ENCODE measurements at places on chromosomes 4 and X.

DNA sequence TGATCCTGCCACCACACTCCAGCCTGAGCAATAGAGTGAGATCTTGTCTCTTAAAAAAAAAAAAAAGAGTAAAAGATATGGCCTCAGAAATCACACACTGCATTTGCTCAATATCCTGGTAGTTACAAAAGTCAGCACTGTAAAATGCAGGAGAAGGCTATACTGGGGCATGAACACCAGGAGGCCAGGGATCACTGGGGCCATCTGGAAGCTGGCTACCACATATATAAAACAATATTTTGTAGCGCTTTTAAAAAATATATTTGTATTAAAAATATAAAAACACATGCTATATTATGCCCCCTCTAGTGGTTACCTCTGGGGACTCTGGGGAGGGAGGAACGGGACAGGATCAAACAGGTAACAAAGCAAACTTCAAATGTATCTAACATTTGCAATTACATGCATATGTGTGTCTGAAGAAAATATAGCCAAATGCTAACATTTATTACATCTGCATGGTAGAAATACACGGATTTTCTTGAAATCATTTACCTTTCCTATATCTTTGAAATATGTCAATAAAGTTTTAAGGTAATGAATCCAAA, 4.0 kb downstream of the C4orf46 start:
- no peak for DNase-seq

- DNase-seq, result no peak
Observed at GRCh38 chrX:7552760-7553159, 290.2 kb upstream of the VCX start.

DNA sequence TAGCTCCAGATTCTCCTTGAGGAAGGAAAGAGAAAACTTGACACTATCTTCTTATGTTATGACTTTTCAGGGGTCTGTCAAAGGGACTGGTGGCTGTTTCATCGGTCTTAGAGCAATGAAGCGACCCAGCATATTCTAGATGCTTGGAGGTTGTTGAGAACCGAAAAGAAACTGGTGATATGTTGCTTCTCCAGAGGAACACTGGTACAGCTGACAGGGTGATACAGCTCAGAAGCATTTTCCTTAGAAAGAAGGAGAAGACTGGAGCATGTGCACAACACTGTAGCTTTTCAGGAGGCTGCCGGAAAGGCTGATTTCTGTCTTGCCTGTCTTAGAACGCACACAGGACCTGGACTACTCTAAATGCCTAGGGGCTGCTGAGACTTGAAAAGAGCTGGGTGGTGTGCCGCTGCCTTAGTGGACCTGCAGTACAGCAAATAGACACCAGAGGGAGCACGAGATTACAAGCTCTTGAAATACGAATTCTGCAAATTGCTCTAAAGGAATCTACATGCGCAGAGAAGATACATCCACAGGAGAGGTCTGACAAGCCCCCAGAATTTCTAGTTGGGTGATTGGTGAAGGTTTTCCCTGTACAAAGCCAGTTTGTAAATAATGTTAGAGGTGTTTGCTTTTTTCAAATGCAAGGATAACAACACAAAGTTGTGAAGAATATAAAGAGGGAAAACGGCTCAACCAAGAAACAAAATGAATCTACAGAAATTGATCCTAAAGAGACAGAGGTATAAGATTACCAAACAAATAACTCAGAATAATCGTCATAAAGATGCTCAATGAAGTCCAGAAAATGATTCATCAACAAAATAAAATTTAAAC, 223.1 kb upstream of the DMD start:
- DNase-seq, result no peak

GRCh38 chrX:75181721-75182120, 25.6 kb upstream of the ABCB7 start:
- no peak for DNase-seq

DNA sequence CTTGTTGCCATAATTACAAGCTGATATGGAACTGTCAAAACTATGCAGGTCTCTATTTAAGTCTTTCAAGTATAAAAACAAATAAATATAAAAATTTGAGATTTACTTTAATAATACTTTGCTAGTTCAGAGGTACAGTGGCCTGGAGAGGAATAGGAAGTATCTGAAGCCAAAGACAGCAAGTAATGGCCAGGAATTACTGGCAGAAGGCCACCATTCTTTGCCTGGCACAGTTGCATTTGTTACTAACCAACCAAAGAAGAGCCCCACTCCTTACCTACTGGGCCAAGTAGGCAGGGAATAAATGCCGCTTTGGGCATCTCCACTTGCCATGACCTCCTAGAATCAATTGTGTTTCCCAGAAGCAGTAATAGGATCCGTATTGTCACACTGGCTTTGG, 13.8 kb upstream of the ADAMTS3 start:
- no peak for DNase-seq

DNA sequence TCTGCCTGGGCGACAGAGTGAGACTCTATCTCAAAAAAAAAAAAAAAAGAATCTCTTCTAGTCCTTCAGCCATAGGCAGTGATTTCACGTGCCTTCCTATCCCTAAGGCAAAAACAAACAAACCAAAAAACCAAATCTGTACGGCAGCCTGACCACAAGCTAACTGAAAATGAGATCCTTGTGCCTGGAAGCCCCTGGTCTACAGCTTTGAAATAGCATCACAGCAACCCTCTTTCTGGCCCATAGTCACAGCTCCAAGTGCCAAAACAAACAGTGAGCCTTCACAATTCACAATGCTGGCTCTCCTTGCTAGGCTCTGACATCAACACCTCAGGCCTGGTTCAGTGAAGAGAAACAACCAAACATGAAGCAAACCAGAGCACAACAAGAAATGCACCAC, 46.1 kb downstream of the TMEM150C start:
- no peak for DNase-seq

DNA sequence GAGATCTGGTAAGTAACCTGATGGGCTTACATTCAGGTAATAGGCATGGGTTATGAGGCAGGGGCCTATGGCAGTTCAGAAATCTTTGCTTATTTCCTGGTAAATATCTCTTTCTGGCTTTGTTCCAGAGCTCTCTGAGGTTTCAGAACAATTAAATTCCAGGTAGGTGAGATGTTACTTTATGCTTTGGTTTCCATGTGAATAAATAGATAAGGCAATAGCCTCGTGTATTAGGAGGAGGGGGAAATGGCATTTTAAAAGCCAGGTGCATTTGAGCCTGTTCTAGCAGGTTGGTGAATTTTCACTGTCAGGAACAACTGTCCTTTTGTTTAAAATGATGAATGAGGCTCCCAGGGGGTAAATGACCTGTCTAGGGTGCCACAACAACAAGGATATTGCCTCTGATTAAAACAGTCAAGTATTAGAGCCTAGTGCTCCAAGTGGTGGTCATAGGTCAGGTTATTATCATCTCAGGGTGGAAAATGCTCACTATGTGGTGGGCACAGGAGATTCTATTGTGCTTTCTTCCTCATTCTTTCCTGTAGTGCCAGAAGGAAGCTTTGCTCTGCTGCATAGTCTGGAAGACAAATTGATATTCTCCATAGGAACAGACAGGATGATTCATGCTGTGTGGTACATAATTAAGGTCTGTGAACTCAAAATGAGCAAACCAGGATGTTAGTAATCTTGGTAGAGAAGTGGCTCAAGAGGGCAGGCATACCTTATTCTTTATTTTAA, 296.2 kb downstream of the INPP4B start:
- no peak for DNase-seq

- no peak for DNase-seq
Observed at GRCh38 chrX:130139474-130140201, 26.0 kb downstream of the AIFM1 start.

- DNase-seq, result no peak
Observed at GRCh38 chrX:97268182-97268680, 384.5 kb downstream of the RPA4 start.

GRCh38 chr4:6763330-6763851, 19.1 kb upstream of the KIAA0232 start:
- no peak for DNase-seq

- DNase-seq, result no peak
Observed at GRCh38 chrX:136019226-136019625, 34.0 kb downstream of the SLC9A6 start.

- no peak for DNase-seq
Observed at GRCh38 chr4:80767944-80768343, 262.6 kb upstream of the BMP3 start.

- no peak for DNase-seq
Observed at GRCh38 chrX:110418316-110419235, 59.9 kb downstream of the RTL9 start.

DNA sequence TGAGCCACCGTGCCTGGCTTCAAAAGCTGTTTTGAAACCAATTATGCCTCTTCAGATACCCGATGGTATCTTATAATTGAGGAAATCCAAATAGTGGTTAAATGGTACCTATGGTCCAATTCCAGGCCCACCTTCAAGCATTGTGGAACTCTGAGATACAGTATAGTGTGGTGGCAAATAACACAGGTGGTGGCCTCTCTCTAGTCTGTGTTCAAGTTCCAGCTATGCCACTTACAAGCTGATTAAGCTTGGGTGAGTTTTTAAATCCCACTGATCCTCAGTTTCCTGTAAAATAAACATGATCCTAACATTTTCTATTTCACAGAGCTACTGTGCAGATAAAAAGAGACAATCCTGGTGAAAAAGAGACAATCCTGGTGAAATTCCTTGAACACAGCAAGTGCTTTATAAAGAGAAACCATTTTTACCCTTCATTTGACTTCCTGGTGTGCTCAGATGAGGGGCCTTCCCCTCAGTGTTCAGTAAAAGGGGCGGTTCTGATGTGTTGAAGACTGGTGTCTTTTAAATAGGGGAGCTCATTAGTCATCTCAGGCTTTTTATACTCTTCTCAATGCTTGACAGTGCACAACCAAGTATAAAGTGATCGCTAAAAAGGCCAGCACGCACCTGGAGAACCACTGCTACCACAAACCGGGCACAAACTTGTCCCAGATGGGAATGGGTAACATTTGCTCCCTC, 30.8 kb upstream of the CD40LG start:
- no peak for DNase-seq

DNA sequence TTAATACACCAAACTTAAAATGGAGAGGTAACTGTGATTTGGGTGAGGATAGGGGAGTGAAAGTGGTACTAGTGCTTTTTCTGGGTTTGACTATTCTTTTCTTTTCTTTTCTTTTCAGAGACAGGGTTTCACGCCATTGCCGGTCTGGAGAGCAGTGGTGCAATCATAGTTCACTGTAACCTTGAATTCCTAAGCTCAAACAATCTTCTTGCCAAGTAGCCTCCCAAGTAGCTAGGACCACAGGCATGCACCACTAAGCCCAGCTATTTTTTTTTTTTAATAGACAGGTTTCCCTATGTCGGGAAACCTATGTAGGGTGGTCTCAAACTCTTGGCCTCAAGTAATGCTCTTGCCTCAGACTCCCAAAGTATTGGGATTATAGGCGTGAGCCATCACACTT, 3.0 kb upstream of the ARMCX4 start:
- no peak for DNase-seq

- DNase-seq, result no peak
Observed at GRCh38 chr4:31877429-31877828, 1157.3 kb downstream of the PCDH7 start.

DNA sequence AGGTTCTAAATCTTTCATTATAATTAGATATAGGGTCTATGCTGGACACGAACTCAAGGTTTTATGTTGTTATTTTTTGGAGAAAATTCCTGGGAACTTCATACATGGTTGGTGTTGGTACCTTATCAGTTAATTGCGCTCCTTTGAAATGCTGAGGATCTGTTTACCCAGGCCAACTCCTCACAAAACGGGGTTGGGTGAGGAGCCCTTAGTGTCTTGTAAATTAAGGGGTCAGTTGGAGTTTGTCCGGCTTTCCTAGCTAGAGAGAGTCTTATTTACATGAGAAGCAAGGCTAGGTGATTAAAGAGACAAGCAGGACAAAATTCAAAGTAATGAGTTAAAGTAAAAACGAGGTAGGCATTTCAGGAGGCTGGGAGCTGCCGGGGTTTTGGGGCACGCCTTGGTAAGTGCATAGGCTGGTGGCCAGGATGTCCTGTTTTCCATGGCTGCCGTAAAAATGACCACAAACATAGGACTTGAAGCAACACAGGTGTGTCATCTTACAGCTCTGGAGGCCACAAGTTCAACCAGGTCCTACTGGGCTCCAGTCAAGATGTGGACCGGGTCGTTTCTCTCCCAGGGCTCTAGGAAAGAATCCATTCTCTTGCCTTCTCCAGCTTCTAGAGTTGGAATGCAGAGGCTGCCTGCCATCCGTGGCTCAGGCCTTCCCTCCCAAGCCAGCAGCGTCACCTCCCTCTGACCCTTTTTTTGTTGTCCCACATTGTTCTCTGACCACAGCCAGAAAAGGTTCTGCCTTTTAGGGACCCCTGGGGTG, 19.8 kb downstream of the PSAPL1 start:
- no peak for DNase-seq

DNA sequence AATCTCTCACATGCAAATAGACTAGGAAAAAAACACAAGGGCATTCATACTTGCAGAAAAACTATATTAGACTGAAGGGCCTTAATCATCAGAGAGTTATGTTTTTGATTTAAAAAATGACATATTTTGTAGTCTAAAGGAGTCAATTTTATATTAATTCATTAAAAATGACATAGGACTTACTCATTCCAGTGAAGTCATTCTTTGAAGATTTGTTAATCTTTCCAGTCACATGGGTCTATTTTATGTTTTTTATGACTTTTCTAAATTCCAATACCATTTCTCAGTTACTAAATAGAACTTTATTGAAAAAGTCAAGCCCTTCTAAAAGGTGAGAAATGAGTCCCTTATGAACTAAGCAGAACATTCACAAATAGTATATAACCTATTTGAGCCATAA, 743.8 kb upstream of the INTU start:
- no peak for DNase-seq

Data from stimulated activated CD4-positive, alpha-beta T cell treated with anti-CD3 and anti-CD28 coated beads, Interleukin-15, amount 100 ng/mL, for 1 hour (primary cell).